ENCODE measurements at places on chromosomes 4 and X.

DNA sequence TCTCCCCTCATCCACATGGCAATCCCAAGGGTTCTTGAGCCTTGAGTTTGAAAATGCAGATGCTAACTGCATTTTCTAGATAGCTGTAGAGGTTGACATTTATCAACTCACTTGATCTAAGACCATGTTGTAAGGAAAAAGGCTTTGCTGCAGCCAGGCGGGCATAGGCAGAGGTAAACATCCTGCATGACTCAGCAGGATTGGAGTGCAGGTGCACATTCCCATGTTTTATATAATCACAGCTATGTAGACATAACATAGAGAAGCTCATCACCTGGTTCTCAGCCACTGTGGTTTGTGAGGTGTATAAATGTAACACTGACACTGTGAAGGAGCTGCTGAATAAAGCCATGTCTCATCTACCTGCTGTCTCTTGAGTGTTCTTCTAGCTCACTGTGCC, 62.3 kb upstream of the PDE5A start:
- DNase-seq = no peak

- peak; percentile 74 for DNase-seq
These were observed 53.6 kb upstream of the IGFBP7 start for GRCh38 chr4:57163530-57164459.

- peak; percentile 78 for DNase-seq
These were observed at the start of gene NSUN7 for GRCh38 chr4:40749717-40750460. Gene NSUN7 (plus strand): TSS chr4:40749955. CDS start chr4:40750694, 739 bp downstream.

DNA sequence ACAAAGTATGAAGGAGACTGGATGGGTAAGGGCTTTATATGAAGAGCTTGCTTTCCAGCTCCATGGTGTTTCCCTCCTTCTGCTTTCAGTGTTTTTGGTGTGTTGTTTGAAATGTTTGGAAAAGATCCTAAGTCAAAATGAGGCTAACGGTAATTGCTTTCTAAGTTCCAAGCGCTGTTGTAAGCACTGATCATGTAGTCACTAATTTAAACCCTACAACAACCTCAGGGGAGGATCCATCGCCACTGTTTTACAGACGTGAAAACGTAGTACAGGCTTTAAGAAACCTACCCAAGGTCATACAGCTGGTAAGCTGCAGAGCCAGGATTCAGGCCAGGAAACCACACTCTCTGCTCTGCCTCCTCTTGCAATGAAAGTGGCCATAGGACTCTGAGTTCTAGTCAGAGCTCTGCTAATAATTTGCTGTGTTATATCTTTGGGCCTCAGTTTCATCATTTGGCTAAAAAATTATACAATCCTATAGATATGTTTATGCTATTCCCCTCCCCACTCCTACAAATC, 102.9 kb upstream of the PGRMC2 start:
- no peak for DNase-seq

GRCh38 chr4:93649828-93650227, 178.7 kb upstream of the ATOH1 start:
- DNase-seq = no peak

GRCh38 chr4:183658362-183659028, 490 bp downstream of the RWDD4 start:
- no peak for DNase-seq

- DNase-seq = no peak
These were observed 53.8 kb downstream of the ZNF827 start for GRCh38 chr4:145884775-145885174.

All from NCI-H1092 (cell line).